Left lung (tissue), 14 donors: ENCODE measurements at places on chromosomes 5 and 9. TPM values are rescaled to one million over a fixed set of nuclear protein-coding genes. Genes with fewer than 3 reads are reported as not detected.

GRCh38 chr9:128600099-128600498, 47.7 kb downstream of the SPTAN1 start:
- DNase-seq, result no peak

- DNase-seq, result peak; percentile 48
Measured at GRCh38 chr9:77647267-77648233, 572 bp downstream of the GNA14 start.

- DNase-seq, result no peak
Measured at GRCh38 chr5:80229902-80230255, 26.0 kb downstream of the SERINC5 start.

GRCh38 chr5:145362266-145362665, 472.9 kb downstream of the PRELID2 start:
- DNase-seq, result no peak

- no peak for DNase-seq
Measured at GRCh38 chr9:10614196-10614800, 1.5 kb upstream of the PTPRD start.

DNA sequence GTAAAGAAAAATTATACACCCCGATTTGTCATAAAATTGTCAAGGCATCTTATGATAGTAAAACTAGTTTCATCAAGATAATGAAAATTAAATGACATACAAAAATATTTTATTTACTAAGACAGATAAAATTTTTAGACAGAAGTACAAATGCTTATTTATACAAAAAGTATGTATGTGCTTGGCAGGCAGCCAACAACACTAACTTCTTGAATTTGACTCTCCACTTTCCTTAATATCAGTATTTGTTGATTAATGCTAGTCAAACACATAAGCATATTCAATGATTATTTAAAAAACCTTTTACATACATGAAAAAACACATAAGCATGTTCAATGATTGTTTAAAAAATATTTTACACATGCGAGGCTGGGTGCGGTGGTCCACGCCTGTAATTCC, 1079.9 kb upstream of the CDH6 start:
- no peak for DNase-seq

DNA sequence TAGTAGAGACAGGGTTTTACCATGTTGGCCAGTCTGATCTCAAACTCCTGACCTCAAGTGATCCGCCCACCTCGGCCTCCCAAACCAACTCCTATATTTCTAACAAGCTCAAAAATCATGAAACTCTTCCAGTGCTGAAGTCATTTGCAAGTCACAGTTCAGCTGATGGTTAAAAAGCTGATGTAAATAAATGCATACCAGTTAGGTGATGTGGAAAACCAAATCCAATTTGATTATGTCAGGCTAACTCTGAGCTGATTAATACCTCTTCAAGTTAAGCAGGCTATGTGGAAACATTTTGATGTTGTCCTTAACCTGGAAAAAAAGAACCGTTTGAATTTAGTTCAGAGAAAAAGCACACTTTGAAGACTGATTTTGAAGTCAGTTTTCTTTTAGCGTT, 51.0 kb downstream of the TMEM252 start:
- DNase-seq, result no peak

GRCh38 chr5:172428224-172429166, 25.8 kb downstream of the SH3PXD2B start:
- DNase-seq, result no peak

DNA sequence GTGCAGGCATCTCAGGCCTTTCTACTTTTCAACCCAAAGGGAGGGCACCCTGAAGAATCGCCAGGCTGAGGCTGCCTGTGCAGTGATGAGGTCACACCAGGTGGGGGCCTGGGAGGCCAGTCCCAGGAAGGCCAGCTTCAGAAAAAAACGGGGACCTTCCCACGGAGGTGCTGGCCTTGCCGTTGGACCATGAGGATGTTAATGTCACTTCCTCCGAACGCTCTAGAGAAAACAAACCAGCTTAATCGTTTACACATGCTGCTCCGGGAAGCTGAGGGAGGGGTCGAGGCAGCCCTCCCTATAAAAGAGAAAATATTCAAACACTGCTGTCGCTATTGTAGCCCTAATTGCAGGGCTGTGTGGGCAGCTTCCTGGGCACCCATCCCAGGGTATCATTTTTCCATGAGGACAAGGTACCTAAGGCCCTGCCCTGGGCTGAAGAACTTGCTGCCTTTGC, 27.0 kb downstream of the PTGES start:
- no peak for DNase-seq

DNA sequence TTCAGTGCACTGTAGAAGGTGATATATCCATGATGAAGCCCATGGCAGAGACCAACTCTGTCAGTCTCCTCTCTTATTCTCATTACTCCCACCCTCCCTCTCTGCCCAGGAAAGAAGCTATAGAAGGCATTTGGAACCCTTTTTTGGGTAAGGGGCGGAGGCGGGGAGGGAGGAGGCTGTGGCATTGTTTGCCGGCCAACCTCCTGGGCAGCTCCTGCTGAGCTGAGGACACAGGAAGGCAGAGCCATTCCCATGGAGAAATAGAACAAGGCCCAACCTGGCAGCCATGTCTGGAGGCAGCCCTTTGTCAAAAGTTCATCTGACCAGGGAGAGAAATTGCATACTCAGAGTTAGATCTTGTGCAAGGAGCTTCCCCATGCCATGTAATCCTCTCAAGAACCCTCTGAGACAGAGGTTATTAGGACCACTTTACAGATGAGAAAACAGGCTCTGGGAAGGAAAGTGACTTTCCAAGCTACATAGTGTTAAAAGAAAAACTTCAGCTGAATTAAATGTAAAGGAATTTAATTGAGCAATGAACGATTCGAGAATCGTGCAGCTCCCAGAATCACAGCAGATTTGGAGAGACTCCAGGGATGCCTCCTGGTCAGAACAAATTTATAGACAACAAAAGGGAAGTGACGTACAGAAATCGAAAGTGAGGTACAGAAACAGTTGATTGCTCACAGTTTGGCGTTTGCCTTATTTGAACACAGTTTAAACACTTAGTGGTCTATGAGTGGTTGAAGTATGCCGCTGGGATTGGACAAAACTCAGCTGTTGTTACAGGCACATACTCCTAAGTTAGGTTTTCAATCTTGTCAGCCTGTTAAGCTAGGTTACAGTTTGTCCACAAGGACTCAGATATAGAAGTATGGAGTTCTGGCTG, 158.6 kb downstream of the MELK start:
- peak; percentile 19 for DNase-seq

GRCh38 chr5:53515988-53516387, 35.6 kb downstream of the FST start:
- DNase-seq, result no peak

DNA sequence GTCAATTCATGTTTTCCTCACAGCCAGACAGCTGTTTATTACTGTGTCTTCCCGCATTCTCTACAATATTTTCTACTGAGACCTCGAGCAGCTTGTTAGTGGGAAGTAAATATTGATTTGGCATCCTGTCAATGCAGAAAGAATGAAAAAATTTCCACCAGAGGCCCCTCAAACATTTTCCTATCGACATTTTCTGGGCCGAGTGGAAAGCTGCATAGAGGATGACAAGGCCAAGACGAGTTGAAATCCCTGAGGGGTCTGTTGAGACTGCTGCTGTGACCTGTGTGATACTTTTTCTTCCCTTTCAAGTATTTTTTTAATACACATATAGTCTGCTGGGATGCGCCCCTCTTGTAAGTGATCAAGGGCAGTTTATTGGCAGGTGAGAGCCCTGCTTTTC, 91.4 kb upstream of the SH3GL2 start:
- no peak for DNase-seq

- no peak for DNase-seq
Measured at GRCh38 chr5:62206150-62206829, 99.7 kb upstream of the KIF2A start.

- no peak for DNase-seq
Measured at GRCh38 chr5:15940905-15941304, 238.7 kb downstream of the MARCHF11 start.

- no peak for DNase-seq
Measured at GRCh38 chr9:7454624-7455023, 345.0 kb downstream of the DMAC1 start.

DNA sequence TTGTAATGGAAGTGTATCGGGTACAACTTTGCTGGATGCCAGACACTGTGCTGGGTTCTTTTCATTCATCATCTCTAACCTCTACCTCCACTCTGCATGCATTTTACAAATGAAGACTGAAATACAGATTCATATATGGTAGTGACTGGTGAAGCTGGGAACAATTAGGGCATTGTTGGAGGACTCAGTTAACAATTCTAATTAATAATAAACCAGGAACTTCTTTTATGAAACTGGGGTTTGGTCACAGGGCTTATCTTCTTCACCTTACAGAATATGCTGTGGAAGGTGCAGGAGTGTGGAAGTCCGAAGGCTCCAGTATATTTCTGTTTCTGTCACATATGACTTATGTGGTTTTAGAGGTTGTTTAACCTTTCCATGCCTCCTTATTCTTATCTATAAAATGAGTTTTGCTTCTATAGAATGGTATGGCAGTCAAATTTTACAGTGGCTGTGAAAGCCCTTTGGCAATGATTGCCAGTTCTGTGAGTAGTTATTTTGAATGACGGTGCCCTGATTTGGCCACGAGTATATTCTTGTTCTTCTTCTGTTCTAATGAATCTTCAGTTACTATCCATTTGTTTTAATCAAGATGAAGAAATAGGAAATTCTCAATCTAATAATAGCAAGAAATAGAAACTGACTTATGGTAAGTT, 284.7 kb downstream of the GABRB2 start:
- DNase-seq, result no peak

- DNase-seq, result no peak
Measured at GRCh38 chr5:33328818-33329217, 111.9 kb upstream of the TARS1 start.

- DNase-seq, result no peak
Measured at GRCh38 chr9:38713426-38713825, 6.5 kb downstream of the FAM240B start.

- peak; percentile 95 for DNase-seq
Measured at GRCh38 chr9:136342181-136343120, 15.1 kb downstream of the GPSM1 start.

GRCh38 chr5:58369513-58370190, 90.2 kb downstream of the PLK2 start:
- no peak for DNase-seq

DNA sequence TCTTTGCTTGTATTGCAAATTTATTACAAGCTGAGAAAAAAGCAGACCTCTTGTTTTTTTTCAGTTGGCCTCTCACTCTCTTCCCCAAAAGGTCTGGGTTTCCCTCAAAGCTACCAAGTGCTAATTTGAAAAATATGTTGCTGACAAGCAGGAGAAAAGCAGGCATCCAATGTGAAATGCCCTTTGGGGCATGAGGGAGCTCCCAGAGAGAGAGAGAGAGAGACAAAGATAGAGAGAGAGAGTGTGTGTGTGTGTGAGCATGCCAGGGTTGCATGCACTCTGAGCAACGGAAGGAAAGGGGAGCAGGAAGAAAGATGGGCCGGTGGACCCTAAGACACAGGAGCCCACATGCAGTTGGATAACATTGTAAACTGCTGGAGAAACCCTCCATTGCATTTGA, 358.4 kb downstream of the TMEM38B start:
- no peak for DNase-seq

PCDHA11 gene
- 0.15 TPM for polyA plus RNA-seq

GLRA1 gene
- not detected for polyA plus RNA-seq

NEUROG1 gene
- polyA plus RNA-seq, result not detected

PCDHB16 gene
- polyA plus RNA-seq, result 8.2 TPM

FOXD4L4 gene
- not detected for polyA plus RNA-seq

UBAC1 gene
- 34.7 TPM for polyA plus RNA-seq

PDE6A gene
- 0.14 TPM for polyA plus RNA-seq

PAPPA gene
- 1.3 TPM for polyA plus RNA-seq

PTPN3 gene
- 15.7 TPM for polyA plus RNA-seq
